ENCODE measurements at places on chromosomes 3 and 15.
A peak's percentile ranks its signal among the peaks of the same experiment; 100 is the strongest.

GRCh38 chr15:73959012-73959581 is 32.8 kb downstream of the LOXL1 start:
- no peak for DNase-seq

DNA sequence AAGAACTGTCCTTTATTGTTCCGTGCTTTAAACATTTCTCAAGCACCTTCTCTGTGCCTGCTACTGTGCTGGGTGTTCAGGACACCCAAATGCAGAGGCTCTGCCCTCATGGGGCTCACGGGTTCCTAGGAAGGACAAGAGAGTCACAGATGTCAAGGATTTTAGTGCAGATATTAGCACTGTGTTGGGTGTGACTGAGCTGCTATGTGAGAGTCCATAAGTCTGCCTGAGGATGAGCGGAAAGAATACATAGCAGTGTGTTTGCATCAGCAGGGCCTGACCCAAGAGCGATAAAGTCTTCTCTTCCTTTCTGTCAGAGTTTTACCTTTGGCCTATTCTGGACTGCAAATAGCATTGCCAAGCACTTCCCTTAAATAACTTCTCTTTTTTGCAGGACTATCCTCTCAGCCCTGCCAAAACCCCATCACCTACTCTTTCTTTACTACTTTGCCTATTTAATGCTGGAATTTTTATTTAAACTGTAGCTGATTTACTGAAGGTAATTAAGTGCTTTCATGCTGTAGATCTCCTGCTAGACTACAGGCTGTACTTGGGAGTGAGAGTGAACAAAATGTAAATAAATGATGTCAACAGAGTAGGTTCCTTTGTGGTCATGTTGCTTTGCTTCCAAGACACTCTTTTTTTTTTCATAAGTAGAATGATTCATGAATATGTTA is 459.4 kb upstream of the TPRG1 start:
- DNase-seq: no peak

- DNase-seq: peak; percentile 77
These were observed 976 bp downstream of the ATP2B2 start for GRCh38 chr3:10504171-10505049.

DNA sequence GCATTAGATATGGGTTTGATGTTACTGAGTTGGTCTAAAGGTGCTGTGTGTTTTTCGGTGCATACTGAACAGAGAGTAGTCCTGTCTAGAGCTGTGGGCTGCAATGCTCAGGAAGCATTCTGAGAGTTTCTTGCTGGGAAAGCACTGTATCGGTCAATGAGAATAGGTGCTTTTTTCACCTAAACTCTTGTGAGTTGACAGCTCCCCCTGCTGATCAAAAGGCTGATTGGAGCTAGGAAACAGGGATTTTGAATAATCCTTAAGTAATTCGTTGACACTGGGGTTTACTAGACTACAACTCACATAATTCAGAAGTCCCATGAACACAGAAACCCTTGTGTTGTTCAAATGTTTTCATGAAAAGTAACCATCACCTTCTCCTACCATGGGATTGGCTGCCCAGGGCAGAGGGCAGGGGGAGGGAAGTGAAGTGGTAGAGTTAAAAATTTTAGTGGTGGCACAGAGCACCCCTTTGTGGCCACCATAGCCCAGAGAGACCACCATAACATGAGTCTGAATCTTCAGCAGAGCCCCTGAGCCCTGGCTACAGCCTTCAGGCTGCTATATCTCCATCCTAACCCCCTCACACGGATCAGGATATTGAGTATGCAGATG is 13.0 kb upstream of the MANF start:
- peak; percentile 56 for DNase-seq

DNA sequence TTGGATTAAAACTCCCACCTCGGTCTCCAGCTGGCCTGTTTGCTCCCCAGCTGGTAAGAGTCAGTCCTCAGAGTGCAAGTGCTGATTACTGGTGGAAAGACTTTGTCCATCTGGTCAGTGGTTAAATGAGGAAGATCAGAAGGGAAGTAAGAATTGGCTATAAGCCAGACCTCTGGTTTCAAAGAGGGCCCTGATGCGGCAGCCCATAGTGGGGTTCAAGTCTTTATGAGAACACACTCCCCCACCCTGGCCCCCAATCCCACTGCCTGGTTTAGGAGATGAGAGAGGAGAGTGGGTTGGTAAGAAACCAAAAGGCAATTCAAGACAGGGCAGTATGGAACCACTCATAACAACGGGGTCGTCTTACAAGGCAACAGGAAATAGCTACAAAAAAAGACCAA is 65.0 kb downstream of the FRMD4B start:
- no peak for DNase-seq

- DNase-seq: no peak
These were observed 97.0 kb downstream of the MYLK start for GRCh38 chr3:123787133-123787532.

- no peak for DNase-seq
These were observed 203.8 kb downstream of the SOX2 start for GRCh38 chr3:181915551-181915950.

DNA sequence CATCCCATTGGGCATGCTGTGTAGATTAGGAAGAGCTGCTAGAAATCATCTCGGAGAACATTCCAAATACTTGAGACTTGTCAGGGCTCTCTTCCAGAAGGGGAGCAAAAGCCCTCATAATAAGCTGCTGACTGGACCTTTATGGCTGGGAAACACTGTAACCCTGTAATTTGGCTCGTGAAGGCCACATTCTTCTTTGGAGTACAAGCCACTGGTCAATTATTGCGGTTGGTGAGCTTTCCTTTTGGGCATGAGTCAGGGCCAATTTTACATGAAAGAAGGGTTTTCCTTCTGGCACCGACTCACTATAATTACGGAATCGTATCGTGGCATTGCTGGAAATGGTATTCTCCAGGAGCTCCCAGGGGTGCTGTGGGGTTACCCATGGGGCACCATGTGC is 434.5 kb upstream of the RGMA start:
- no peak for DNase-seq

DNA sequence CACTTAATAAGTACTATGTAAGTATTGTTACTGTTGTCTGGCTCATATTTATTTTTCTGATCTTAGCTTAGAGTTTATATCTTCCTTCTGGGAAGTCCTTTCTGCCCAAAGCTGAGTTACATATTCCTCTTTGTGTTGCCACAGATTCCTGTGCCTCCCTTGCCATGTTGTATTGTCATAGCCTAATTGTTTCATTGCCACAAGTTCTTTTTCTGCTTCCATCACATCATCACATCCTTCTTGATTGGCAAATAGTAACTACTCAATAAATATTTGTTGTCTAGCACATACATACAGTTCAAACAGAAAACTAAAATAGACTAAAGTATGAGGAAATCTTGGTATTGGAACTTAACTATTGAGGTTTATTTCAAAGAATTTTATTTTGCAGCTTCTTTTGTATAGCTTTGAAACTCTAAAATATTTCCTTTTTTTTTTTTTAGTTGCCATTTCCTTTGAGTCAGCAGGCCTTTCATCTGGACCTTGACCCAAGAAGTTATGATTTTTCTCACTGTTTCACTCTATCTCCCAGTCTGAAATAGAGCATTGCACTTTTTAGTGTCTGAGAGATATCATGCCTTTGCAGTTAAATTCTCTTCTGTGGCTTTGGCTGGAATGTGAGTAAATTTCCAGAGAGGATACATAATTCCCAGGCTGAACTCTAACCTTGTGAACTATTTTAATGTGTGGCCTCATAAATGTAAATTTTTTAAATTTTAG is 98.2 kb downstream of the ZNF609 start:
- DNase-seq: no peak

GRCh38 chr3:51937014-51937413 is 4.7 kb downstream of the RRP9 start:
- DNase-seq: no peak

GRCh38 chr3:101464235-101464634 is 48.8 kb downstream of the SENP7 start:
- DNase-seq: no peak

- DNase-seq: no peak
These were observed 36.8 kb upstream of the RFTN1 start for GRCh38 chr3:16550305-16550675.

- DNase-seq: no peak
These were observed 263.6 kb upstream of the AZI2 start for GRCh38 chr3:28612232-28612631.

DNA sequence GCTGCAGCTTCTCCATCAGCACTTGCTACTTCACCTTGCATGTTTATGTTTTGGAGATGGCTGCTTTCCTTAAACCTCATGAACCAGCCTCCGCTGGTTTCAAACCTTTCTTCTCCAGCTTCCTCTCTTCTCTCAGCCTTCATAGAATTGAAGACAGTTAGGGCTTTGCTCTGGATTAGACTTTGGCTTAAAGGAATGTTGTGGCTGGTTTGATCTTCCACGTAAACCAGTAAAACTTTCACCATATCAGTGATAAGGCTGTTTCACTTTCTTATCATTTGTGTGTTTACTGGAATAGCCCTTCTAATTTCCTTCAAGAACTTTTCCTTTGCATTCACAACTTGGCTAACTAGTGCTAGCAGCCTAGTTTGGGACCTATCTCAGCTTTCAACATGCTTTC is 11.7 kb upstream of the GNAT1 start:
- no peak for DNase-seq

DNA sequence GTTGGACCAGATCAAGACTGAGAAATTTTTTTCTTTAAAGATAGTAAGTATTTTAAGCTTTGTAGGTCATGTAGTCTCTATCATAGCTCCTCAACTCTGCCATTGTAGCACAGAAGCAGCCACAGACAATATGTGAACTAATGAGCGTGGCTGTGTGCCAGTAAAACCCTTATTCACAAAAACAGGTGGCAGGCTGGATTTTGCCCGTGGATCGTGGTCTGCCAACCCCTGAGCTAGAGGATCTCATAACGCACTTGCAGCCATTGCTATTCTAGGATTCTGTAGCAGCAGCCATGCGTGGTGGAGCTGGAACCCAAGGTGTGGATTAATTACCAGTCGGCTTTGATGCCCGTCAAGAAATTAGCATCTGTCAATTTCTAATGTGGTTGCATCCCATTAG is 68.7 kb upstream of the PLXNA1 start:
- no peak for DNase-seq

GRCh38 chr15:48103647-48104046 is 17.1 kb upstream of the SLC24A5 start:
- DNase-seq: no peak

GRCh38 chr3:39013289-39013688 is 38.5 kb downstream of the SCN11A start:
- no peak for DNase-seq

DNA sequence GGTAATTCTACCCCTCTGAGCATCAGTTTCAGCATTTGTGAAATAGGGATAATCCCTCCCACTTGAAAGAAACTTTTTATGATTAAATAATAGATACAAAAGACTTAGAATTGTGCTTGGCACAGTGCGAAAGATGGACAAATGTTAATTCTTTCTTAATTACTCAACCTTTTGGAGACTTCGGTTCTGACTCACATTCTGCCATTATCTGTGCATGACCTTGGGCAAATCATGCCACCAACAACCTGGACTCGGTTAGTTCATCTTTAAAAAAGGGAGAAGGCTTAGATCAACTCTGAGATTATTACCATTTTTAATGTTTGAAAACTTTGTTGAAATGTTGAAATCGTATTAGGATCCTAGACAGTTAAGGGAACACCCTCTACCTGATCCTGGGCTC is 40.6 kb upstream of the POLR2M start:
- DNase-seq: no peak

- DNase-seq: no peak
These were observed 32.7 kb downstream of the RARB start for GRCh38 chr3:25460751-25461150.

- no peak for DNase-seq
These were observed 58.5 kb downstream of the HRH1 start for GRCh38 chr3:11212784-11213183.

- no peak for DNase-seq
These were observed 56.5 kb downstream of the CLDN1 start for GRCh38 chr3:190265796-190266195.

GRCh38 chr3:16362770-16363169 is 97.8 kb downstream of the OXNAD1 start:
- DNase-seq: no peak

GRCh38 chr3:134663721-134664456 is 13.1 kb upstream of the KY start:
- no peak for DNase-seq

GRCh38 chr3:123299581-123299980 is 97.8 kb downstream of the SEC22A start:
- DNase-seq: no peak

GRCh38 chr3:59772416-59773408 is 722.9 kb upstream of the CFAP20DC start:
- DNase-seq: no peak

GRCh38 chr15:90376789-90377188 is 11.3 kb upstream of the IQGAP1 start:
- DNase-seq: no peak

DNA sequence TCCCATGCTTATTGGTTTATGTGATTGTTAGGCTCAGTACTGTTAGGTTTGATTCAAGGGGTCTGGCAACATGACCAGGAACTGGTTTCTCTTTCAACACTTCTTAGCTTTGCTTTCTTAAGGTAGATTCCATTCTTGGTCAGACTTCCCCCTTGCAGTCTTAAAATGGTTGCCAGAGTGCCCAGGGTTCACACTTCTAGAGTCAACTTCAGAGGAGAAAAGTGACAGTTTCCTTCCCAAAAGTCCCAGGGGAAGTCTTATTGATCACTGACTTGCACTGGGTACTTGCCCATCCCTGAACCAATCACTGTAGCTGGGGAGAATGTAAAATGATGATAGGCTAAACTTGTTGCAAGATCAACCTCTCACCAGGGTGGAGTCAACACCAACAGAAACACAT is 14.1 kb downstream of the MGLL start:
- no peak for DNase-seq

GRCh38 chr3:157279237-157279636 is 119.3 kb upstream of the CCNL1 start:
- DNase-seq: no peak

DNA sequence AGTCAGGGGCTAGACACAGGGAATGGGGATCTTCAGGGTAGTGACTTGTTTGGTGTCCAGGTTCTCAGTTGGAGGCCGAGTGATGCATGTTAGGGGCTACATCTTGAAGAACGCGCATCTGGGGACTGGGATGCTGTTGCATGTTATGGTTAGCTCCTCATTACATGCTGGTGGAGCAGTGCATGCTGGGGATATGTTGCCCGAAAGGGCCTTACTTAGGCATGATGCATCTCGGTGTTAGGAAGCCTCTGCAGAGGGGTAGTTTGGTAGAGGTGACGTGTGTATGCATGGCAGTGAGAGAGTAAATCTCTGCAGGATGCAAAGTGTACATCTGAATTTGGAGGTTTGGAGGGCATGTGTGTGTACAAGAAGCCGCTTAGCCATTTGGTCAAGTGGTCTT is 2.4 kb downstream of the EIF4G1 start:
- DNase-seq: no peak

- no peak for DNase-seq
These were observed 14.2 kb downstream of the RHCG start for GRCh38 chr15:89482139-89482538.

DNA sequence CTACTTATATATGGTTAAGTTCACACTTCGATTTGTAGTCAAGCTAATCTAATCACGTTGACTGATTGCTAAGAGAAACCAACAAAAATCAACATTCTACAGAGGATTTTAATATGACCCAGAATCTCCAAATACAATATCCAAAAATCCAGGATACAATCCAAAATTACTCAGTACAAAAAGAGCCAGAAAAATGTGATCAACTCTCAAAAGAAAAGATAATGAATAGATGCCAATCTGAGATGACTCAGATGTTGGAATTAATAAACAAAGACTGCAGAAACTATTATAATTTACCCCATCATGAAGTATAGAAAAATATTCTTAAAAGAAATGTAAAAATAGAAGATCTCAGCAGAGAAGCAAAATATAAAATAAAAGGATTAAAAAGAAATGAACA is 22.3 kb downstream of the HACL1 start:
- no peak for DNase-seq

- DNase-seq: no peak
These were observed 1.4 kb upstream of the GPR156 start for GRCh38 chr3:120286465-120286864.
